ENCODE measurements at places on chromosomes 4 and X. TPM values are rescaled to one million over a fixed set of nuclear protein-coding genes. Genes with fewer than 3 reads are reported as not detected.

The GLRA2 gene
- total RNA-seq: not detected

DNA sequence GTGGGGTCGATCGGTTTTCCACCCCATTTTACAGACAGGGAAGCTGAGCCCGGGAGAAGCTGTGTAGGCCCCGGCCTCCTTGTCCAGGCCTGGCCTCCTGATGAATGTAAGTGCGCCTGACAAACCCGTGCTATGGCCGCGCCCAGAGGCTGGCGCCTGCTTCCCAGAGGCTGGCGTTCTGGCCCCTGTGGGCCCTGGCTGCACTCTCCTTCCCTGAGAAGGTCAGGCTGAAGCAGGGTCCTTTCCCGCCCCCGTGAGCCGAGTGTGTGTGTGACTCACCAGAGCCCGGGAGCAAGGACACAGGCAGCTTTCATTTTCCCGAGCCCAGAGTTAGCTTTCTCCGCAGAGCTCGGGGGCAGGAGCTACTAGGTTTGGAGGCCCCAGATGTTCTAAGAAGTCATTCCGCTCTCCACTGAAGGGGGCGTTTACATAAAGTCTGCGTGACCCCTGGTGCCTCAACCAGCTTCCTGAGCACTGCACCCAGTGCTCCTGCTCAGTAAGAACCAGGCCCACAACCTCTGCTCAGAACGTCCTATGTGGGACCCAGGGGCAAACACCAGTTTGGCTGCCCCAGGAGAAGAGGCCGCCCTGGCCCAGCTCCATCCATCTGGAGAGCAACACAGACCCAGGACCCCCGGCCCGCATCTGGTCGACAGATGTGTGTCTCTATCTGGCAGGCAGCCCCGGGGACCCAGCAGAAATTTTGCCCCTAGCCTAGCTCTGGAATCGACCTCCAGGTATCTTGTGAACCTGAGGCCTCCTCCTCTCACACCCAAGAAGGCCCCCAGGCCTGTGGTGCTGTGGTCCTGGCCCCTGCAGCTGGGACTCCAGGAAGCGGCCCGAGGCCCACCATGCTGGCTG, 13.6 kb downstream of the UVSSA start:
- no peak for DNase-seq

- DNase-seq: no peak
Measured at GRCh38 chr4:5158825-5159224, 107.5 kb downstream of the STK32B start.

GRCh38 chr4:109355835-109356234, 53.4 kb upstream of the COL25A1 start:
- no peak for DNase-seq

The MAGEB2 gene
- 0.46 TPM for total RNA-seq

DNA sequence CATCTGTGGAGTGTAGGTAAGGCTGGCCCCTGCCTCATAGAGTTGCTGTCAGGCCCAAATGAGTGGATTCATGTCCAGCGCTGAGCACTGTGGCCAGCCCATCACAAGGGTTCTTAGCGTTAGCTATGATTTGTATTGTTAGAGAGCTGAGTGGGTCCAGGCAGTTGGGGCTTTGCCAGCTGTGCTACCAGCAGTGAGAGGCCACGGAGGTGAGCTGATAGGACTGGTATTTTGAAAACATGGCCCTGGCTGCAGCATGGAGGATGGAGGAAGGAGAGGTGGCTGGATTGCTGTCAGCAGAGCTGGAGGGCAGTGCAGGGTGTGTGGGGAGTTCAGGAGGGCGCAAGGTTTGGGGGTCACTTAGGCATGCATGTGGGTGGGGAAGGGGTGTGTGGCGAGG, 69.8 kb downstream of the PSAPL1 start:
- DNase-seq: no peak

- DNase-seq: no peak
Measured at GRCh38 chr4:169058312-169058711, 48.3 kb upstream of the CBR4 start.

GRCh38 chr4:6910340-6910959, 824 bp downstream of the TBC1D14 start:
- no peak for DNase-seq

GRCh38 chr4:69025191-69025998, 70.9 kb upstream of the UGT2B7 start:
- DNase-seq: no peak

The FDCSP gene
- total RNA-seq: 0.45 TPM

The UGDH gene
- total RNA-seq: 170 TPM

The GPM6B gene
- total RNA-seq: 0.04 TPM

The LANCL3 gene
- 0.25 TPM for total RNA-seq

GRCh38 chrX:36407836-36408235, 488.3 kb downstream of the CFAP47 start:
- no peak for DNase-seq

The PPEF2 gene
- not detected for total RNA-seq

DNA sequence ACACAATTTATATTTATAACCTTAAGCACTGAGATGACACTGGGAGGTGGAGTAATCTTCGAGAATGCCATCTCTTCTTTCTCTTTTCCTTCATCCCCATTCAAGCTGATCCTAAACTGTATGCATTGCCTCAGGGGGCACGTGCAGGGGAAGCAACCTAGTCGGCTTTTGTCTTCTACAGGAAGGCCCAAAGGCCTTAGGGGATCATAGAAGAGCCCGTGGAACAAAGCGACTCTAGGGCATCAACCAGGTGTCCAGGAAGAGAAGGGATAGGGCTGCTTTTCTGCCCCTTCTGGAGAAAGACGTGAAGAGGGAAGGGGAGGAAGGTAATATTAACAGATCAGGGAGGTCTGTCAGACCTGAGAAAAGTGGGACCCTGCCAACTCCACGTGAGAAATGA, 6.9 kb upstream of the TLR8 start:
- DNase-seq: no peak

- no peak for DNase-seq
Measured at GRCh38 chrX:11380187-11380844, 87.1 kb downstream of the AMELX start.

The ZNF185 gene
- total RNA-seq: 0.62 TPM

DNA sequence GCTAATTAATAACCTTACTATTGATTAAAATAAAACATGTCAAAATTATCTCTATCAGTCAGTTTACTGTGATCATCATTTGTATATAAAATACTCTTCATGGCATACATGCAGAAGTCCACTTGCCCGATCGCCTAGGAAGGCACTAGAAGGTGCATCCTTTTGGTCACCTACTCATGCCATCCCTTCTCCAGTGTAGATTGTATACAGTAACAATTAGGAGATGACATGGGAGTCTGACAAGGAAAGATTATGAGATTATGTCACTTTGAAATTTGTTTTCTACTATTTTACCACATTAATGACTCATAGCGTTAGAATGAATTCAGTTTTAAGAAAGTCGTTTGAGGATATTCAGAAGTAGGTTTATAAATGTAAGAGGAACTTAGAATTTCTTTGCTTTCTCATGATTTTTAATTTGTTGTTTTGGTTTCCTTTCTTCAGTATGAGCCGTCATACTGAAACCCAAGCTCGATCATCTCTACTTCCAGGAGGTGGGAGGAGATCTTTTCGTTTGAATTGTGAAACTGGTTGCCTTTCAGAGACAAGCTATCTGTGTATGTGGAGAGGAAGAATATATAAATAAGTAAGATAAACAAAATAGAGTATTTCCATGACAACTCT, 51.1 kb upstream of the UNC5C start:
- peak; percentile 9 for DNase-seq

The ARSJ gene
- 21.4 TPM for total RNA-seq

GRCh38 chrX:17082831-17083230, 136.4 kb downstream of the REPS2 start:
- DNase-seq: peak; percentile 59

- DNase-seq: no peak
Measured at GRCh38 chr4:188289531-188290125, 150.4 kb downstream of the TRIML1 start.

GRCh38 chr4:101183666-101184373, 163.5 kb downstream of the PPP3CA start:
- no peak for DNase-seq

- DNase-seq: no peak
Measured at GRCh38 chr4:153592064-153592463, 92.0 kb upstream of the TLR2 start.

- no peak for DNase-seq
Measured at GRCh38 chr4:87516683-87517082, 12.5 kb downstream of the SPARCL1 start.

DNA sequence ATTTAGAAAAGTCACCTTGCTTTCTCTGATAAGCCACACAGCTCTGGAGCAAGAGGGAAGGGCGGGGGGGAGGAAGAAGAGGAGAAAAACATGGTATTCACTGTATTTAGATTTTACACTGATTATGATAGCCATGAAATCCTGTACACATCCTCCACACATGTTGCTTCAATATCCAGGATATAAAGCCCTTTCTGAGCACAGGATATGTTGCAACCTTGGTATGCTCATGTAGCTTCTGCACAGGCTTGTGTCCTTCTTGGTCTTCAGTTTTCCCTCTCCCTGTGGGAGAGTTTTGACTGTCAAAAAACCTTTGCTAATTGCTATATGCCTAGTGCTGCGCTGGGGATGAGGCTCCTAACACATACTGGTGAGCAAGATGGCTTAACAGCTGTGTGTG, 61.9 kb upstream of the DAPP1 start:
- no peak for DNase-seq

DNA sequence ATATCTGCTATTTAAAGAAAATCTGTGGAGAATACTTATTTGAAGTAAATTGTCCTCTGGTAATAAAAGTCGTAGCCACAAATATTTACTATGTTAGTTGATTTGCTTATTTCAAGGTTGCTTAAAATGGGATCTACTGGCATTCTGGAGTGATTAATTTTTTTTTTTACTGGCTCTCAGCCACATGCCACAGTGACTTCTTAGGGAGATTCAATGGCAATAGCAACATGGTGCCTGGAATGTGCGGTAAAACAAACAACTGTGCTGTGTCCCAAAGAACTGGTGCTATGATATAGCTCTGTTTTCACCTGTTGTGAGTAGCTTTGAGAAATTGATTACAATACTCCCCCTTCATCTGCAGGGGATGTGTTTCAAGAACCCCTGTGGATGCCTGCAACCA, 324.3 kb downstream of the GPAT3 start:
- no peak for DNase-seq

- DNase-seq: no peak
Measured at GRCh38 chr4:75735525-75735924, 11.1 kb downstream of the USO1 start.

DNA sequence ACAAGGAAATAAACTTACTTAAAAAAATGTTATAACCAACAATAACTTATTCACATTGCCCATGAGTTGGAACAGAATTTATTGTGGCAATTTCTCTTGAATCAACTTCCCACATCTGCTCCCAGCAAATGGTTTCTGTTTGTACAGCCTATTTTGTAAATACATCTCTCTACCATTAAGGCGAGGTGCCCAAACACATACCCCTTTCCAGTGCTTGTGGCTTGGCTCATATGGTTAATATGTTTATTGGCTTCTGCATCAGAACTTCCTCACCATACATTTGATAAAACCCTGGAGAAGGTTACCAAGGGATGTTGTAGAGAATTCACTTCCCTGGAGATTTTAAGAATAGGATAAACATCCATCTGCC, 207.1 kb downstream of the SOWAHB start:
- DNase-seq: no peak

The SNX12 gene
- 62.4 TPM for total RNA-seq

The MAGEC2 gene
- 77.8 TPM for total RNA-seq

DNA sequence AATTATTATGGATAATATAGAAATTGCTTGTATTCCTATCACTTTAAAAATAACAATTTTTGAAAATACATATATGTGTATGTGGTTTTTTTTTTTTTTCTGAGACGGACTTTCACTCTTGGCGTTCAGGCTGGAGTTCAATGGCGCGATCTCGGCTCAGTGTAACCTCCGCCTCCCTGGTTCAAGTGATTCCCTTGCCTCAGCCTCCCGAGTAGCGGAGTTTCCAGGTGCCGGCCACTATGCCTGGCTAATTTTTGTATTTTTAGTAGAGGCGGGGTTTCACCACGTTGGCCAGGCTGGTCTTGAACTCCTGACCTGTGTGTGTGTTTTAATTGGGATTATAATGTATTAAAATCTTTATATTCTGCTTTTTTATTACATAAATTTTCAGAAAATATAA, 97.9 kb upstream of the NUDT6 start:
- DNase-seq: no peak

DNA sequence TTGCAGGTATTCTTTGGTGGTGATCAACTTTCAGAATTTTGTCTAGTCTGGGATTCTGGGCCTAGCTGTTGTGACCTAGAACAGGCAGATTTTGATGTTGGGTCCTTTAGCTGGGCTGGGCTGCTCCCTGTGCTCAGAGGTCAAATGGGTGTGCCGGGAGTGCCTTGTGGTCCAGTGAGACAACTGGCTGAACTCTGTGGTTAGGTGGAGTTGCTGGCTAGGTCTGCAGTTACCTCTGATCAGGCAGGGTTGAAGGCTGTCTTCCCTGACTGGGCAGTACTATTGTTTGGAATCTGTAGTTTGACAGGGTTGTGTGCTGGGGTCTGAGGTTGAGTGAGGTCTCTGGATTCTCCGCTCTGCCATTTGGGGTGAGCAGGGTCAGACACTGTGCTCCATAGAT, 599.3 kb downstream of the RAPGEF2 start:
- no peak for DNase-seq

The SLC10A7 gene
- 11.7 TPM for total RNA-seq

GRCh38 chrX:46876901-46877300, 35.3 kb upstream of the JADE3 start:
- no peak for DNase-seq

The MED28 gene
- 19.7 TPM for total RNA-seq

GRCh38 chrX:129932016-129932820, 26.3 kb downstream of the UTP14A start:
- DNase-seq: peak; percentile 83

GRCh38 chrX:53091354-53091753, 2.6 kb upstream of the KANTR start:
- no peak for DNase-seq

DNA sequence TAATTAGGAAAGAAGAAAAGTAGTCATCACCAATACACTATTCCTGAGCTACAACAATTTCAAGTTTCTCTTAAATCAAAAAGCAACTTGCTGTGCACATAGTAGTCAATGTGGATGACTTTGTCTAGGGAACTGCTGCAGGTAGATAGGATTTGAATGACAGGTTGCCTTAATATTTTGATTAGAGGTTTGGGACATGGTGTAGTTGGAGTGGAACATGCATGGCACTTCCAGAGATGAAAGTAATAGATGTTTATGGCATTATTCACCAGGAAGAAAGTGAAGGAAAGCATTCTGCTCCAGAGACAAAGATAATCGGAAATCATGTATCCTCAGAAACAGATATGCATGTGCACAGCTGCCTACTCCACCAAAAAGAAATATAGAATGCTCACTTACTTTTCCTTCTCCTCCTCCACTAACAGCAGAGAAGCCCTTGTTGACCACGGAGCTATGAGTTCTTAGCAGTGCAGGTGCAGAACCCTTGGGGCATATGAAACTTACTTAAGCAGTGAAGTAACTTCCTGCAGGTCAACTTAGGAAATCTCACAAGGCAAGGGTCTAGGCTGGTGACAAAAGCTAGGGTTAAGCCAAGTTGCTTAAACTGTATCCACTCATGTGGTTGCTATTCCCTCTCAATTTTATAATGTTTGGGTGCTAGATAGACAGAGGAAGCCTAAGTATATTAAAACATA, 390.8 kb downstream of the HNRNPD start:
- DNase-seq: no peak

Data from H4 (cell line).